Activated CD4-positive, alpha-beta T cell treated with anti-CD3 and anti-CD28 coated beads, Interleukin-2, Interleukin-4, amounts not matched to agents 100 ng/mL and 50 ng/mL, durations not matched to agents 16 hours and 8 hours (primary cell): ENCODE measurements at places on chromosomes 16 and 17.

- no peak for DNase-seq
Measured at GRCh38 chr17:19978805-19979211, 1.2 kb upstream of the AKAP10 start.

DNA sequence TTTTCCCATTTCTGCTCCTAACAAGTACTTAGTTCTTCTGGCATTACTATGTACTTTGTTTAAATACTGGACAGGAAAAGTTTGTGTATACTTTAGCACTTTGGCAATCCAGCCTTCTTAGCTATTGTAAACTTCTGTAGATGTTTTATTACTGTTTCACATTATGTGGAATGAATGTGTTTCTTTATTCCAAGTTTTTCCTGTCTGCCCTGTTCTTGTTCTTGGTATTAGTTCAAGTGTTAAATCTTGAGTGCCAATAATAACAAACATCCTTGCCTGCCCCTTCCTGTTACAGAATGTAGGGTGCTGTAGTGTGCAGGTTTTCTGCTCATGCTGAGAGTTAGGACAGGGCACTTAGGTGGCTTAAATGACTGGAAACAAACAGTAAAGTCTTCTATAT lies 7.3 kb upstream of the CAPNS2 start:
- no peak for DNase-seq

- no peak for DNase-seq
Measured at GRCh38 chr16:74439685-74440084, 18.4 kb upstream of the CLEC18B start.

GRCh38 chr17:31202968-31203367 lies 94.1 kb downstream of the OMG start:
- DNase-seq: no peak

- DNase-seq: no peak
Measured at GRCh38 chr17:76524598-76525512, 12.7 kb downstream of the CYGB start.

DNA sequence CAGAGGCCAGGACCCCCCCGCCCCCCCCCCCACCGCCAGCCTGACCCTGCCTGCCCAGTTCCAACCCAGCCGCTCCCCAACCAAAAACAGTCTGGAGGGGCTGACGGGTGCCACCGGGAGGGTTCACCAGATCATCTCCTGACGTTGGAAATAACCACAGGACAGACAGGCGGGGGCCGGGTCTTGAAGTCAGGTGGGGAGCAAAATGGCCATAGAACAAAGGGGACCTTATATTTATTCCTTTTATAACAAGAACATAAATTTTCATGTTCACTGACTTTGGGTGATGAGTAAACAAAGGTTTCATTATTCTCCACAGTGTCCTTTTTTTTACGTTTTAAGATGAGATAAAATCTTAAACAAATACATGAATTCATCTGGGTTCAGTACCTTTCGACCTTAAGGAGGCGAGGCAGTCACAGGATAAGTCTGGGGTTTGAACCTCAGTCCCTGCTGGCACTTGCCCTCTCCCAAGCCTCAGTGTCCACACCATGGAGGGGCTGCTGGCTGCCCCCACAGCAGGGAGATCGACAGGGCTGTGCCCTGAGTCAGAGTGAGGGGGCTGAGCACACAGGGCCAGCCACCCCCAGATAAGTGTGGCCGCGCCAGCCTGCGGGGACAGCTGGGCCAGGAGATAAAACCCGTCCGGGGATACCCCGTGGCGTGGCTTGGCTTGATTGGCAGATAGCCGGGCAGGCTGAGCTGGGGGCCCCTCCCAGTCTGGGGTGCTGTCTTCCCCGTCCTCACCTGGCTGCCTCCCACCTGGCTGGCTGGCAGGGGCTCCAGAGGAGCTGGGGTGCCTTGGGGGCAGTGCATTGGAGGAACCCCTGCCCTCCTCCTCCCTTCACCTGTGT lies 15.0 kb downstream of the SLC7A5 start:
- no peak for DNase-seq

DNA sequence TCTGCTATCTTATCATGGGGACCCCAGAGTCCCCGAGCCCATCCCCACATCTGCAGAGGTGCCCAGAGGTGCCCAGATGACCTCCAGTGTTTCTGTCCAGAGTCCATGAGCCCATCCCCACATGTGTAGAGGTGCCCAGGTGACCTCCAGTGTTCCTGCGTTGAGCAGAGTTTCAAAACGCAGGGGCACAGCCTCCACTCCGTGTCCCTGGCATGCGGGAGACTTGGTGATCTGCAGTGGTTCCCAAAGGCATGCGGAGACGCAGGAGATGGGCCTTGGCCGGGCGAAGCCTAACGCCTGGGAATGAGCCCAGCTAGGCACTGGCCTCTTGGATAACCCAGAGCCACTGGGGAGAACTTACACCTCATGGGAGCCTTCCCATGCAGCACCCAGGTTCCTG lies 41.3 kb downstream of the COX4I1 start:
- no peak for DNase-seq

DNA sequence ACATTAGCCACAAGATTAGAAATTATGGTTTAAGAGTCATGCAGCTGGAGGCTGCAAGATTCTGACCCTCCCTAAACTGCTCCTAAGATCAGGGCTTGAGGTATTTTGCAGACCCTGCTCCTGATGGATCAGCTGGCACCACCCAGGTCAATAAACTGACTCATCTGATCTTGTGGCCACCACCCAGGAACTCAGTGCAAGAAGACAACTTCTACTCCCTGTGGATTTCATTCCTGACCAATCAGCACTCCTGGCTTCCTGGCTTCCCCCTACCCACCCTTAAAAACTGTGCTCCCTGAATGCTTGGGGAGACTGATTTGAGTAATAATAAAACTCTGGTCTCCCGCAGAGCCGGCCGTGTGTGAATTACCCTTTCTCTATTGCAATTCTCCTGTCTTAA lies 25.0 kb upstream of the MILR1 start:
- no peak for DNase-seq
